EH (cell line): ENCODE measurements at places on chromosomes 16 and 17.

DNA sequence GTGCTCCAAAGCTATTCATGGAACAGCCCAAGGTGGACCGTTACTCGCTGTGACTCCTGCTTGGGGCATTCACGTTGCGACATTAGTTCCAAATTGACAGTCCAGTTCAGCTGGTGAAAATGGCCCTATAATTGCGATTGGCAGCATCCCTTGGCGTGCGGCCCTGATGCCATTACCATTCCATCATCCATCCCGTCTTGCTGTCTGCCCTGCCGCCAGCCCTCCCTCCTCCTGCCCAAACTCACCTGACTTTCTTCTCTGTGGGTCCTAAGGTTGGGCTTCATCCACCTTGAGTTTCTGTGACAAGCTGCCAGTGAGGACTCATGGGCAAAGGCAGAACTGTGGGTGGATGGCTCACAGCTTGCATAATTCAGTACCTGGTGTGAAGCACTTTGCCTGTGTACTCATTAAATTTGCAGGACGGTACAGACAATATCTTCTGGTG is 104.6 kb downstream of the RPTOR start:
- no peak for DNase-seq

DNA sequence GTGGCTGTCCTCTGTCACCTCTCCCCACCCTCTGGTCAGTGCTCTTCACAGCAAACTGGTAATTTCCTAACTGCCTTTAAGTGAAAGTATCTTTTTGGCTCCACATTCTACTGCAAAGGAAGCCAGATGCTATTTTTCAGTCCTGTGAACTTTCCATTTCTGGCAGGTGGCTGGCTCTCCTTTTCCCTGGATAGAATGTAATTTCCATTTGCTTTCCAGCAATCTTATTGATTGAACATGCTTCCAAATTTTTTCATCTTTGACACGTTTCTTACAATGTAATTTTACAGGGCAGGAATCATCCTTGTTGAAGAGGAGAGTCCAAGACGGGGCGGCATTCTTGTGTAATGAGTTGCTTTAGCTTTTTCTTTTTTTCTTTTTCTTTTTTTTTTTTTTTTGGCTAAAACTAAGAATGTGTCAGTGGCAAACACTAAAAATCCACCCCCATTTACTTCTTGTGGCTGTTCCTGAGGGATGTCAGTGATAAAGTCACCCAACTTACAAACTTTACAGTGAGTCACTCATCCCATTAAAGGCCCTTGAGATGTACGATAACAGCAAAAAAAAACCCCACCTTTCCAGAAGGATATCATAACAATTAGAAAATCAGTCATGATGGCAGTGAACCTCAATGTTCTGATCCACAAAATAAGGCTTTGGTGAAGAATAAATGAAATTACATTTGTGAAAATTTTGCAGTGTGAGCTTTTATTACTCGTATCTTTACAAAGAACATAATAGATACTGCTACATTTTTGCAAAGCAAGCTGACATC is 29.4 kb upstream of the PRKCA start:
- peak; percentile 95 for DNase-seq

GRCh38 chr17:78708510-78708973 is 73.5 kb downstream of the CYTH1 start:
- peak; percentile 83 for DNase-seq

DNA sequence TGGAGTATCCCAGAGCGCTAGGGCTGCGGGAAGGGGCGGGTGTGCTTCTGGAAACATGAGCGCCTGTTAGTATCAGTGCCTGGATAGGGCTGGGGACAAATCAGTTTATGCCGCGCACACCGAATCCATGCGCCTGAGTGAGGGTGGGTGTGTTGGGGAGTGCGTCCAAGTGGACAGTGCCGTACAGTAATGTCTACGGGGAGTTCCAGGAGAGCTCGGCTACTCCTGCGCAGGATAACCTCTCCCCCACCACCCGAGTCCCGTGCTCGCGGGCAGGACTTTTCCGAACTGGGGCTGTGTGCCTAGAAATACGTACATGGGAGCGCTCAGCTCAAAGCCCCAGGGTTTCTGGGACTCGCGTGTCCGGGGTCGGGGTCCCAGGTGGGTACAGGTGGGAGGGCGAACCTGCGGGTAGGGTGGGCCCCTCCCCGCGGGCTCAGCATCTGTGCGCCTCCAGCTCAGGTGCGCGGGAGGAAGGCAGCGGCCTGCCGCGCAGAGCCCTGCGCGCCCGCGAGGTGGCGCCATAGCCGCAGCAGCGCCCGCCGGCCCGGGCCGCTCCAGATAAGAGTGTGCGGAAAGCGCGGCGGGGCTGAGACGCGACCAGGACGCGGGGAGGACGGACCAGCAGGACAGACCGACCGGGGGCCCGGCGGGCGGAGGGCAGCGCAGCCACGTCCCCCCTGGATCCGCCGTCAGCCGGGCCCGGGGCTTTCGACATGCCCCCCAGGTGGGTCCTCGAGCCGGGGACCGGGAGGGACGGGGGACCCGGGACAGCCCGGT is at the start of gene HIC1:
TSS of gene HIC1 (plus strand) at position 592 of the 780 bp plus-strand sequence. CDS start 1,588 bp downstream, outside the sequence.
- DNase-seq: peak; percentile 83

DNA sequence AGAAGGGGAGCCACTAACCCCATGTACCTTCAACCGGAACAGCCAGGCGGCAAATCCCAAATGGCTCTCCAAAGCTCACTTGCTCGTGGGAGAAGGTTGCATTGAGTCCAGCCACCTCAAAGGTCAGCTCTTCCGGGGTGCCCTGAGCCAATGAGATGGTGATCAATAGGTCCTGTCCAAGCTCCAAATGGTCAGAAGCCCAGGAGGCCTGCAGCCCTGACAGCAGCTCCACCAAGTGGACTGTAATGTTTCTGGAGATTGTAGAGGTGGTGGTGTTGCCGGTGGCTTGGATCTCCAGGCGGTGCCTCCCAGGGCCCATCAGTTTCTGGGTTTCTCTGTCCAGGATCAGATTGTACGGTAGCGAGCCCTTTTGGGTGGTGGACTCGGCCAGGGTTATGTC is 39.9 kb upstream of the BCO1 start:
- peak; percentile 30 for DNase-seq

- DNase-seq: peak; percentile 36
These were observed 64.4 kb downstream of the EFCAB5 start for GRCh38 chr17:30005709-30006320.

GRCh38 chr16:79320956-79321355 is 279.6 kb downstream of the MAF start:
- DNase-seq: no peak

DNA sequence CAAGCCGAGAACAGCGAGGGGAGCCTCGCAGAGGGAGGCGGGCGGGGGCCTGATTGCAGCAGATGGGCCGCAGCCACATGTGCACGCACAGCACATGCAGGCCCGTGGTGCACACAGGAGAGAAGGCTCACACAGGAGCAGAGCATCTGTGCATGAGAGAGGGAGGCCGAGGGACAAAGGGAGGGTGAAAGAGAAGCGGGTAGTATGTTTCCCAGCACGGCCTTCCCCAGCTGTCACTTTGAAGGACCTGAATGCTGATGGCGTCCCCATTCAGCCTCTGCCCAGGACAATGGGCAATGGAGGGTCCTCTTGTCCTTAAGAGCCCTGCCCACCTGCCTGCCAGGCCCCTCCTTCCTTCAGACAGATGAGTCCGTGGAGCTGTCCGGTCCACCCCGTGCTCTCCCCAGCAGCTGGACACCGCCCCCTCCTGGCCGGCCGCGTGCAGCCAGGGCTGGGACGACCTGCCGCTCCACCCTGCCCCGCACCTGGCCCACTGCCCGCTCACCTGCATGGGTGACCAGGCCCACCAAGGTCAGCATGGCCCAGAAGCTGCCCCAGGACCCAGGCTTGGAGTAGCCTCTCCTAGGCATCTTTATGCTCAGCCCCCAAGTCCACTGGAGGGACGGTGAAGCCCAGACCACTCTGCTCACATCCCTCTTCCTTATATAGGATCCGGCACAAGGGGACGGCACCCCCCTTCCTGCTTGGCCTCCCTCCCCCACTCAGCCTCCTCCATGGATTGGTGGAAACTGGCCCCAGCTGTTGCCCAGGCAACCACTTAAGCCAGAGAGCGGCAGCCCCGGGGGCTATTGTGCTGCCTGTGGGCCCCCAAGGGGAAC is at the start of gene BTBD17:
TSS of gene BTBD17 (minus strand) at position 639 of the 839 bp plus-strand sequence. CDS start at position 590, 49 bp downstream.
- peak; percentile 4 for DNase-seq

GRCh38 chr17:31475378-31476162 is 84.1 kb downstream of the RAB11FIP4 start:
- peak; percentile 22 for DNase-seq
